ENCODE measurements at places on chromosomes 7 and 10.

DNA sequence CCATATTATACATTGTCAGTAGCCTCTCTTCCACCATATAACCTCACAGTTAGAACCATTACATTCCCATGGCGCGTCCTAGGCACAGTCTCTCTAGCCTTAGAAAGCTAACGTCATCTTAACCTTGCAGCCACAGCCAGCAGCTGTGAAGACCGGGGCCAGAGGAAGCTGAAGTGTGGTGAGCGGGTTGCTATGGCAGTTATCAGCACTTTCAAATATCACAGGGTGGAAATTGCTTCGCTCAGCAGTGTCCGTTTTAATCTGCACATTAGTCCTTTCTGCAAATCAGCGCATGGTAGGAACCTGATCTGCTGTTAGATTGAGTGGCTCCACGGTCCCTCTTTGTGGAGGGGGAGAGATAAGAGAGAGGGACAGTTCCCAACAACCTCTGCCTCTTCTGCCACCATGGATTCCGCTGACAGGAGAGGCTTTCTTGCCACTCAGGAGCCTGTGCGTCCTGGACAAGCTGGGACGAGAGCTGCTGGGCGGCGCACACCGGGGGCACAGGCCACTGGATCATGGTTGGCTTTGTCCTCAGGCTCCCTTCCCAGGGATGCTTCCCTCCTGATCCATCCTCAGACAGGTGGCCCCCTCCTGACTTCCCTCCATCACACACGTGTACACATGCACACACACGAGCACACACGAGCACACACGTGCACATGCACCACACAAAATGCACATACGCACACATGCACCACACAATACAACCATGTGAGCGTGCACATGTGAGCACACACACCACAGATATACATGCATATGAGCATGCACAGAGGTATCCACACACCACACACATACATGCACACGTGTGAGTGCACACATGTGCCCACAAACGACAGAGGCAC is 93.8 kb downstream of the WDR37 start:
- DNase-seq, result no peak

DNA sequence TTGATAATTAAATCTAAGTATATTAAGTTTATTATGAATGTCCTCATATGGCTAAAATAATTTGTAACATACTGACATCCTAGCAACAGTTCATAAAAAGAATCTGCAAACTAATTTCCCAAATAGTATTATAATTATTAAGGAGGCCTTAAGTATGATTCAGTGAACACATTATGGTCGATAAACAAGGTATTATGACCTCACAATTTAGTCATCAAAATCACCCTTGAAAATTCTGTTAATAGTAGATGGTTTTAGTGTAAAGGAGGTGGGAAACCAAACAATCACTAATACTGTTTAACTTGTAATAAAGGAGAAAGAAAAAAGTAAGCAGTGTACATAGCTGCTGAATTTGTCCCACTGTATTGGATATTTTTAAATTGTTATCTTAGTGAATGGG is 2.1 kb downstream of the ETV1 start:
- DNase-seq, result no peak

DNA sequence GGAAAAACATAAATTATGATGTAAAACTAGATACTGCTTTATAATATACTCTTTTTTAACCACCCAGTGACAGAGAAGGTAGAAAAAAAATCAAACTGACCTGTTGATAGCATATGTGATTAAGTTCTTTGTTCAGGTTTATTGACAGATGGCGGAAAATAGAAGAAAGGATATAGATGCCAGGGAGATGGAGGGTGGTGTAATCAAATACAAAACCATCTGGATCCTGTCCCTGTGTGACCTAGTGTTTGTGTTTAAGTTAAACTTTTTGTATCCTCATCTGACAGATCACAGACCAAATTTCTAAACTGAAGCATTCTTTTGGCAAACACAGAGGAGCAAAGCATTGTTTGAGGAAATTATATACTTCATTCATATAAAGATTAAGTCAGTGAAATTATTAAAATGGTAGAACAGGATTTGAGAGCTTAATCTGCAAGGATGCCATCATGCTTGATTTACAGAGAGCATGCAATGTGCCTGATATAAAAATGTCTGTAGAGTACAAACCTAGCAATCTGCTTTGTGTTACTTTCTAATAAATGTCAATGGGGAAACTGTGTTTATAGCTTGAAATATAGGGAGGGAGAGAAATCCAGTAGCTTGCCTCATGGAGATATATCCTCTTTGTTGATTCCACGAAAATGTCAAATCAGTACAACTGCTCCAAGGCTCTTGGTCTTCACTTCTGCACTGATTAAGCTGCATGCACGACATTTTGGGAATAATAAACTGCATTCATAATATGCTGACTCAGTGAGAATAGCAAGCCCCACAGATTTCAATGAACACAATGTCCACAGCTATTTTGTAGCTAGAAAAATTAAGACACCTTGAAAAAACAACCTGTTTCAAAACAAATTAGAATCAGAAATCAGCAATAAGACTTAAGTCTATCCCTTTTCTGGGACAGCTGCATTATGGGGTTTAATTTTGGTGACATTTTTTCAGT is 39.0 kb downstream of the SEM1 start:
- no peak for DNase-seq

DNA sequence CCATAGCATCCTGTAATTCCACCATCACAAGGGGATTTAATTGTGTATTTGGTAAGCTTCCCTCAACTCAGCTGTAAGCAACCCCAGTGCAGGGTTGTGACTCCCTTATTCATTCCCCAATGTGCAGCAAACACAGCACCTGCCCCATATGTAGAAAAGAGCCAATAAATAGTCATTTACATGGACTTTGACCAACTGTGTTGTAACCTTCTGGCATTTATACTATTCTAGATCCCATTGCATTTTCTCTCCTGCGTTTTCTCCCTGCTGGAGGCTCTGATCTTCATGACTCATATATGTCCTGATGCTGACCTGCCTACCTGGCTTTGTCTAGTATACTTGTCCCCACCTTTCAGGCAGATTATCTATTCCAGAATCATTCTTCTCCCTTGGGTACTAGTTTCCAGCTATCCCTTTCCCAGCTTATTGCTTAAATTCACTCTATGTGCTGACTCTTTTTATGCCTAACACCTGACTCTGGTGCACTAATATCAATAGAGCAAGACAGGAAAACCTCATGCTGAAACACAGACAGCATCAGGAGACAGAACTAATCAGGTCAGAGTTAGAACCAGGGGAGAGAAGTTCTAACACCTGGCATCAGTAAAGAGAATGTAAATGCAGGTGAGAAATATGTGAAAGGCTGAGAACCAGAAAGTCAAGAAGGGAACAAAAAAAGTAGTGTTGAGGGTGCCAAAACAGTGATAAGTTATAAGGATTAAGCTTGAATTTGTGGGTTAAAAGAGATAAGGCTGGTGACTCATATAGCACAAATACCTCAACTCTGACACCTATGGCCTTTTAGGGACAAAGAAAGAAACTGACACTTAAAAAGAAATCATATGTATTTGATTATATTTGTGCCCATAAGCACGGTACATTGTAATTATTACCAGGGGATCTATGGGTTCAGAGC is 402.7 kb downstream of the IPMK start:
- DNase-seq, result no peak

GRCh38 chr10:48317321-48317990 is 11.0 kb downstream of the MAPK8 start:
- DNase-seq, result no peak

DNA sequence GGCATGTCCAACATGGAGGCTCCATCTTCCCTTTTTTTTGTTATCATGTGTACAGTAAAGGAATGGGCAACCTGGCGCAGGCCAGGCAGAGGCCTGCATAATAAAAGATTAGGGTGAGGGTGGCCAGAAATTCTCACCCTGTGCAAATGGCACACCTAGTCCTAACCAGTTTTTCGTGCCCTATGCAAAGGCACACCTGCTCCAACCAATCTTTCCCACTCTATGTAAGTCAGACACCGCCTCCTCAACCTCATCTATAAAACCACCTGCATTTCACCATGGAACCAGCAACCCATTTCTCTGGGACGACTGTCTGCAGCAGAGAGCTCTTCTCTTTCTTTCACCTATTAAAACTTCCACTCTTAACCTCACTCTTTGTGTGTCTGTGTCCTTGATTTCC is 16.1 kb downstream of the TBATA start:
- no peak for DNase-seq

GRCh38 chr10:103669243-103669929 is 175.9 kb downstream of the NEURL1 start:
- no peak for DNase-seq

DNA sequence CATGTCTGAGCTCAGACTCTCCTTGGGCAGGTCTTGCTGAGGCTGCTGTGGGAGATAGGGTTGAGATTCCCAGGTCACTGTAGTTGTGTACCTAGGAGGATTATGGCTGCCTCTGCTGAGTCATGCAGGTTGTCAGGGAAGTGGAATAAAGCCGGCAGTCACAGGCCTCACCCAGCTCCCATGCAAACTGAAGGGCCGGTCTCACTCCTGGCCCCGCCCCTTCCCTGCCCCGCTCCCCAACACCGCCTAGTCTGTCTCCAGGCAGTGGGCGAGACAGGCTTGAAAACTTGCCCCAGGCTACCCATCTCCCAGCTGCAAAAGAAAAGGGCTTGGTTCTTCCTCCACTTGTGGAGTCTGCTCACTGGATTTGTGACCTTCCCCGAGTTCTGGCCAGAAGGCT is 41.6 kb upstream of the SDHAF3 start:
- DNase-seq, result no peak

GRCh38 chr7:115516341-115516740 is 514.2 kb downstream of the TFEC start:
- no peak for DNase-seq

DNA sequence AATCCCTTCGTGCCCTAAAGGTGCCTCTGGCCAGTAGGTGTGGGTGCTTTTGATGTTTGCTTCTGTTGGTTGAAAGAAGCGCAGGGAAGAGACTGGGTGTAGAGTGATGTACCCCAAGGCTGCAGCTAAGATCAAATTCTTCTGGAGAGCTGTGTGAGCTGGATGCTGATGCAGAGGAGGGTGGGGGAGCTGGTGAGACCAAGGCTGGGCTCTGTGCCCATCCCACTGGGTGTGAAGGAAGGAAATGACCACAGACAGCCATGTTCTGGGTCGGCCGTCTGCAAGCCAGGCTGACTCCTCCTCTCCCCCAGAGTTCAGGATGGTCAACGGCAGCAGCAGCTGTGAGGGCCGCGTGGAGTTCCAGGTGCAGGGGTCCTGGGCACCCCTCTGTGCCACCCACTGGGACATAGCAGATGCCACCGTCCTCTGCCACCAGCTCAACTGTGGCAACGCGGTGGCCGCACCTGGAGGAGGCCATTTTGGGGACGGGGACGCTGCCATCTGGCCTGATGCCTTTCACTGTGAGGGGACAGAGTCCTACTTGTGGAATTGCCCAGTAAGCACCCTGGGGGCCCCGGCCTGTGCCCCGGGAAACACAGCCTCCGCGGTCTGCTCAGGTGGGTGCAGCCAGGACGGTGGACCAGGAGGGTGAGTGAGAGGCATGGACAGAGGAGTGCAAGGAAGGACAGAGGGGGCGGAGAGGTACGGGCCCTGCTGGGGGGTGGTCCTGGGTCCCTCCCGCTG is 5.1 kb downstream of the SCART1 start:
- DNase-seq, result no peak
